ENCODE measurements at places on chromosomes 3 and 15. TPM values are rescaled to one million over a fixed set of nuclear protein-coding genes. Genes with fewer than 3 reads are reported as not detected.
A peak's percentile ranks its signal among the peaks of the same experiment; 100 is the strongest.

DNA sequence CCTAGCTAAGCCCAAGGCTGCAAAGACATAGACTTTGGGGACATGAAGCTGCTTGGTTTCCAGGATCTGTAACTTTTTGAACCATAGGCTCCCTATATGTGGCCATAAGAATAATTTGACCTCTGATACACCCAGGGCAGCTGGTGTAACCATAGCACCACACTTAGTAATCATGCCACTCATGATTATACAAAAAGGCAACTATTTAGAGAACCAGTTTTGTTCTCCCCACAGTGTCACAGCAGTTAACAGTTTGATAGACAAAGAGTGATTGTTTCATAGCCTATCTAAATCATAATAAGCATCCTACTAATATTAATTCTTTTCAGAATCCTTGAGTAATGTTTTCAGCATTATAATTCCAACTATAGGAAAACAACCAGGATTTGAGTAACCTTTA is 334.9 kb downstream of the NEK10 start:
- no peak for DNase-seq

Gene SERPINI2
- not detected for total RNA-seq

DNA sequence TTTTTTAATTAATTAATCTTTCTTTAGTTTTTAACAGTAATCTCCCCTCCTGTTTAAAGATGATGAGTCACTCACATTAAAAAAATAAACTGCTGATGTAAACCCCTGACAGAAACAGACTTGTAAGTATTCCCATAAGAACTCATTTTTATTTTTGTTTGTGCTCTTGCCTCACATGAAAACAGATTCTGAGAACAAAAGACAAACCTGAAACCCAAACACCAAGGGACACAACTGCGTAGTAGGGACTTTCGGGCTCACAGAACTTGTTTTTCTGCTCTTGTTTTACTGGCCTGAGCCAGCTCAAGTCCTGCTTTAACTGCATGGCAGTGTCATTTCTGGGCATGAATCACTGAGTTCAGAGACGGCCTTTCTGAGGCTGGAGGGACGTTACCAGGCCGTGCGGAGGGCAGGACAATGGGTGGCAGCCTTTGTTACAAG is 600.8 kb downstream of the FOXP1 start:
- DNase-seq: peak; percentile 38

Gene ZNF501
- 0.15 TPM for total RNA-seq

- no peak for DNase-seq
These were observed 38.5 kb upstream of the FOXP1 start for GRCh38 chr3:71621825-71622537.

- no peak for DNase-seq
These were observed 71.7 kb downstream of the P3H2 start for GRCh38 chr3:190048932-190049441.

- no peak for DNase-seq
These were observed 735 bp downstream of the STIMATE start for GRCh38 chr3:52896613-52897012.

- no peak for DNase-seq
These were observed 46.1 kb downstream of the CD47 start for GRCh38 chr3:108044699-108045098.

- no peak for DNase-seq
These were observed 1.1 kb upstream of the SPTBN5 start for GRCh38 chr15:41894791-41895463.

Gene HEG1
- 141 TPM for total RNA-seq

DNA sequence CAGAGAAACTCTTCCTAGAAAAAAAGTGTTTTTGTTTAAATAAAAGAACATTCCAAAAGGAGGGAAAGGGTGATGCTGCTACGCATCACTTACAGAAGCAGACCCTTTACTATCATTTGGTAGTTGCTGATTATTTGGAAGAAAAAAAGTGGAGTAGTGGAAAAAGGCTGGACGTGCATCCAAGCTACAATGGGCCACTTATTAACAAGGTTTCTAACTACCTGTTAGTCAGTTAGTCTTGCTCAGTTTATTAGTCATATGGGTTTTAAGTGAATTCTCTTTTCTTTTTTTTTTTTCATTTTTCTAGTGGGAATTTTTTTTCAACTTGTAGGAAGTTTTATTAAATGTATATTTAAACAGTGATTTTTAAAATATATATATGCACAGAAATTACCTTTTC is 866.0 kb downstream of the MCTP2 start:
- DNase-seq: no peak

DNA sequence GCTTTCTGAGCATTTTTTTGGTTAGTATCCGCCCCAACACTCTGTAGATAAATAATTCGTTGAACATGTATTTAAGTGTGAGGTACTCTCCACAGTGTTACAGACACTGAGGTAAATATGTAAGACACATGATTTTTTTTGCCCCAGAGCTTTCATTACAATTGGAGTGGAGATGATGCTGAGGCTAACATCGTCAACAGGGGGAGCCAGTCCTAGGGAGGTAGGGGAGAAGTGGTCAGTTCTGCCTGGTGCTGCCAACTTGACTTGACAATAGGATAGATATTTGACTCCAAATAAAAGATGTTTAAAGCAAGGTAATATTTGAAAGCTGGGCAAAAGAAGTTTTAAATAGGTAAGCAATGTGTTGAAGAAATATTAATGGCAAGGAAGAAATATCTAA is 295.7 kb downstream of the UNC13C start:
- DNase-seq: no peak

- DNase-seq: no peak
These were observed 101.1 kb upstream of the ICE2 start for GRCh38 chr15:60580073-60580472.

GRCh38 chr3:140265302-140265701 is 330.3 kb downstream of the CLSTN2 start:
- no peak for DNase-seq

Gene TMEM212
- total RNA-seq: not detected

DNA sequence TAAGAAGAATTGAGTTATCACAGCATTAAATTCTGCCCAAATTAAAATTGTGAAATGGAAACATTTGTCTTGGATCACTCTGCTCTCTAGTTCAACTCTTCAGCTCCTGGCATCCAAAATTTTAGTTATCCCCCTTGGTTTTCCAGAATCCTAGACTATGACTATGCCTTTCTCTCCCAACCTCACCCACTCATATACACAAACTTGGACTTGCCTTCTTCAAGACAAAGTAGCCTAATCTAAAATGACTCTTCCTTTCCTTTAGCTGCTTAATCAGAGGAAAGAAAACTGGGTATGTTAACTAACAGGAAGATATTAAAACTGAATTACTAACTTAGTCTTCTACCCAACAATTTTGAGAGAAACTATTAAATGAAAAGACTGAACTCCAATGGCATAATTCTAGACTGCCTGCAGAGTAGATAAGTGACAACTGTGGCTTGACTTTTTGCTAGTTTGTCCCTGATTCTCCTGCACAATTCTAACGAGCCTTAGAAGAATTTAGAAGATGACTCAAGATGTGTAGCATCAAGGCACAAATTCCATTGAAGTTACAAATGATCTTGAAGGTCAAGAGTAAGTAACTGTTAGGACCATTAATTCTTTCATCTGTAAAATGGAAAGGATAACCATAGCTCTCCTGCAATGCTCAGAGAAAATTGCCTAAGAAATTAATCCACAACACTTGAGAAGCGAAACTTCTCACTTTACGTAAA is 5.2 kb upstream of the GOLIM4 start:
- no peak for DNase-seq

GRCh38 chr3:152405915-152406802 is 137.4 kb downstream of the MBNL1 start:
- no peak for DNase-seq

Gene C3orf22
- not detected for total RNA-seq

DNA sequence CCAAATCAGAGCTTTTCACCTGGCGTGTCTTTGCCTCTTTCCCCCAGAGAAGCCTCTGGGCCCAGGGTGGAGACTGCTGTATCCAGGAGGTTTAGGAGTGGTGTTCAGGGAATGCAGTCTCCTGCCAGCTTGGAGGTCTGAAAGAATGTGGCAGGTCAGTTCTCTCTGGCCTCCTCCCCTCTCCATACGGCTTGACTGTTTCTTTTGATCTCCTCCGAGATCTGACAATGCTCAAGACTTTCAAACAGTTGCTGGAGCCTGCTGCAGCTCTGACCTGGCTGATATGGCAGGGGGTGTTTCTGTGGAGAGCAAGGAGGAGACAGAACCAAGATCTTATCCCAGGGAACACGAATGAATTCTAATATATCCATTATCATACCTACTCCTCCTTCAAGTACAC is 24.7 kb upstream of the TM4SF4 start:
- DNase-seq: no peak

DNA sequence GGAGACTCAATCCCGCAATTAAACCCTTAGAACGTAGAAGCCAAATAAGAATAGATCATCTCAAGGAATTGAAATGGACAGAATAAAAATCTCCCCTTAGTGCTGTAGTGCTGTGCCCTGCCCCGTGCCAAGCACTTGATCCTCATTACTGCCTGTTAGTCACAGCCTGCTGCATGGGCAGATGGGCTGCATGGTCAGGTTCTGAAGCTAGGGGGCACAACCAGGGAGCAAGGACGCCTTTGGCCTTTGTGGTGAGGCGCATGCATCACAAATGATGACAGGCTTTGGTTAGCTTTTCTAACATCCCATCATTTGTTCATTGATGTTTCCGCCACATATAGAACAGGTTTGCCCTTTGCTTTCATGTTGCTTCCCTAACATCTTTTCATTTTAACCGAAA is 336.3 kb upstream of the ADAMTS9 start:
- no peak for DNase-seq

Gene TRAIP
- total RNA-seq: 18.5 TPM

Gene ALDH1A2
- 0.98 TPM for total RNA-seq

- DNase-seq: no peak
These were observed 67.8 kb upstream of the SEC61A1 start for GRCh38 chr3:127984241-127984975.

Gene C3orf49
- total RNA-seq: not detected

Gene SNTN
- not detected for total RNA-seq

DNA sequence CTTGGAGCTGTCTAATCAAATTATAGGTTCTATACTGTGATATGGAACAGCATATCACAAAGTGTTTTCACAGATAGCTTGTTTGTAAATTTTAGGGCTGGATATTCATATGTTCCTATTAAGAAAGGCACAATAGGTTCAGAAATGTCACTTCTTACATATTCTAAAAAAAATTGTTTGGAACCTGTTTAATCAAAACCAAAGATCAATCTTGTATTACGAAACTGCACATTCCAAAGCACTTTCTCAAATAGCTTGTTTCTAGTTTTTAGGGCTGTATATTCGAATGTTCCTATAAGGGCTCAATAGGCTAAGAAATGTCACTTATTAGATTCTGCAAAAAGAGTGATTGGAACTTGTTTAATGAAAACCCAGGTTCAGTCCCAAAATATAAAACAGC is 67.4 kb upstream of the OSBPL11 start:
- no peak for DNase-seq

DNA sequence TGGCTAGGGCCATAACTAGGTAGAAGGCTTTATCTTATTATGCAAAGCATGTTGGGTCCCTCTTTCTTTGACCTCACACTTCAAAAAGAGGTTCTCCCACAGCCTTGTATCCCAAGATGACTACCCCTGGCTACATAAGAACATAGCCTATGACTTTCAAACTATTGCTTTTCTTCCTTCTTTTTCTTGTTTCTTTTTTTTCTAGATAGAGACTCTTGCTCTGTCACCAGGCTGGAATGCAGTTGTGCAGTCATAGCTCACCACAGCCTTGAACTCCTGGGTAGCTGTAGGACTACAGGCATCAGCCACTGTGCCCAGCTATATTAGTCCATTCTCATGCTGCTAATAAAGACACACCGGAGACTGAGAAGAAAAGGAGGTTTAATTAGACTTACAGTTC is 47.2 kb downstream of the DIPK2A start:
- DNase-seq: no peak

- DNase-seq: no peak
These were observed 5.2 kb downstream of the HTR3C start for GRCh38 chr3:184058029-184058428.

- no peak for DNase-seq
These were observed 387.3 kb upstream of the RARB start for GRCh38 chr3:25040748-25041147.

DNA sequence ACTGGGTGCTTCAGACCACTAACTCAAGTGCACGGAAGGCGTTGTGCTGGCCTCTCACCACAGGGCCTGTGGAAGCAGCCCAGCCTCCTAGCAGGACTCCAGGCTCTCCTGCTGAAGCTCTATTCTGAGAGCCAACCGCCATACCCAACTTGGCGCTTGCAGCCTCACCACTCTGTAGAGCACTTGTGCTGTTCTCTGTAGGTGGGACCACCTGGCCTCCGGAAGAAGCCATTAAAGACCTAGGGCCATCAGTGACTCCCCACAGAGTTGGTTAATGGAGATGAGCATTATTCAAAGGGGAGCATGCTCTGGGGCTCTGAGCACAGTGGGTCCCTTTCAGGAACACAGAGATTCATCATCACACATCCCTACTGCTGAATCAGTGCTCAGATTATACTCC is 50.9 kb downstream of the C3orf85 start:
- DNase-seq: no peak

- DNase-seq: no peak
These were observed 39.8 kb downstream of the CGGBP1 start for GRCh38 chr3:88019024-88019423.
